ENCODE measurements at places on chromosomes 2 and 18. TPM values are rescaled to one million over a fixed set of nuclear protein-coding genes. Genes with fewer than 3 reads are reported as not detected.
A peak's percentile ranks its signal among the peaks of the same experiment; 100 is the strongest.

- H3K27ac ChIP-seq: no peak overlapping the region
- no peak for DNase-seq
- no peaks in the 10 kb centered on the region for H3K4me1 ChIP-seq
- H3K36me3 ChIP-seq: peaks cover 8% of the 10 kb centered on the region
Observed at GRCh38 chr2:58137856-58138255, 91.2 kb downstream of the VRK2 start.

DNA sequence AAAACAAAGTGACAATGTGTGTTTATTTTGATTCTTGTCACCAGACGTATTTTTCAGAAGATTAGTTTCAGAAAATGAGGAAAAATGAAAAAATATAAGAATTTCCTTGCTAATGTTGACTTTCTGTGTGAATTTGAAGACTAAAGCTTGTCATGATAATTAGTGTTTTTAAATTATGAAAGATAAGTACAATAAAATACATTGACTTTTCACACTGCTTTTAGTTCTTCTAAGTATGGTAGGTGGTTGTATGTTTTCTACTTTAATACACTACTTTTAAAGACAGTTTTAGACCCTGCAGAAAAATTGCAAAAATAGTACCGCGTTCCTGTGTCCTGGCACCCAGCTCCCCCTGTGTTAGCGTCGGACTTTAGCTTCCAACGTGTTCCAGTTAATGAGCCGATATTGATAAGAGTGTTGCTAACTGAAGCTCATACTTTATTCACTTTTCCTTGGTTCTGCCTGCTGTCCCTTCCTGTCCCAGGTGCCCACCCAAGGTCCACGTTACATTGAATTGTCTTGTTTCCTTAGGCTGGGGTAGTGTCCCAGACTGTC is 695 bp downstream of the RBFA start:
- peaks cover 28% of the 10 kb centered on the region for H3K27me3 ChIP-seq
- peaks cover 8% of the 10 kb centered on the region for H3K36me3 ChIP-seq
- H3K4me1 ChIP-seq: peaks cover 25% of the 10 kb centered on the region
- DNase-seq: no peak
- H3K27ac ChIP-seq: peak overlapping the region; percentile 97

GRCh38 chr2:10584242-10584753 is 105.5 kb downstream of the NOL10 start:
- H3K27me3 ChIP-seq: no peaks in the 10 kb centered on the region
- no peak overlapping the region for H3K27ac ChIP-seq
- H3K36me3 ChIP-seq: peaks cover 23% of the 10 kb centered on the region
- no peak overlapping the region for H3K4me3 ChIP-seq
- DNase-seq: no peak
- H3K4me1 ChIP-seq: no peaks in the 10 kb centered on the region

DNA sequence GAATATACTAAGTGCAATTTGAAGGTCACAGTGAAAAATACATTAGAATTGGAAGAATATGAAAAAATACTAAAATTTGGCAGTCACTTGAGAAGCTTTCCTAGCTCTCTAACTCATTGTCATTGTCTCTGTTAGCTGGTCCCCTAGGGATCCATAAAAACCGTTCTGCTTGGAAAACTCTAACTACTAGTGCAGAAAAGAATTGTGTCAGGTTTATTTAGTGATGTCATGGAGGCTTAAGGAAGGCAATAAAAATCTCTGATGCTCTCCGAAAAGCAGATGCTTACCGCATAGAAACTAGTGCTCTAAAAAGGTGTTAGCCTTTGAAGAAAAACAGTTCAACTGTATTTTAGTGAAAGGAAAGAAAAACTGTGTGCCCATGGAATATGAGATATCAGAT is 150.1 kb upstream of the DLGAP1 start:
- H3K4me1 ChIP-seq: no peaks in the 10 kb centered on the region
- no peak overlapping the region for H3K4me3 ChIP-seq
- no peak overlapping the region for H3K27ac ChIP-seq
- no peak for DNase-seq
- peaks cover 4% of the 10 kb centered on the region for H3K36me3 ChIP-seq
- H3K27me3 ChIP-seq: no peaks in the 10 kb centered on the region

MYCN gene
- not detected for polyA plus RNA-seq

DNA sequence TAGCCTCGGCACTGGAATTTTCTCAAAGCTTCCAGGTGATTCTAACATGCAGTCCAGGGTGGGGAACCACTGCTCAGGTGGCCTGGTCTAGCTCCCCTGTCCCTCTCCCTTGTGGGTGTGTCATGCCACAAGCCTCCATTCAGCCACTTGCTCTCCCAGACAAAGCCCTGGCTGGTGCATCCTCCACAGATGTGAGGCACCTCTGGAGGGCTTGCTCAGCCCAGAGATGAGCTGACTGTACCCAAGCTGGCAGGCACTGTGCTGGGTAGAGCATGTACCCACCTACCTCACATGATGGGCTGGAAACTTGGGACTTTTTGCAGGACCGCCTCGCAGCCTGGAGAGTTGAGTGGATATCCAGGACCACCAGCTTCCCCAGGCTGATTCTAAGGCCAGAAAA is 88.1 kb downstream of the ZBTB7C start:
- no peaks in the 10 kb centered on the region for H3K4me1 ChIP-seq
- no peak overlapping the region for H3K4me3 ChIP-seq
- no peaks in the 10 kb centered on the region for H3K36me3 ChIP-seq
- H3K27ac ChIP-seq: no peak overlapping the region
- no peak for DNase-seq

DNA sequence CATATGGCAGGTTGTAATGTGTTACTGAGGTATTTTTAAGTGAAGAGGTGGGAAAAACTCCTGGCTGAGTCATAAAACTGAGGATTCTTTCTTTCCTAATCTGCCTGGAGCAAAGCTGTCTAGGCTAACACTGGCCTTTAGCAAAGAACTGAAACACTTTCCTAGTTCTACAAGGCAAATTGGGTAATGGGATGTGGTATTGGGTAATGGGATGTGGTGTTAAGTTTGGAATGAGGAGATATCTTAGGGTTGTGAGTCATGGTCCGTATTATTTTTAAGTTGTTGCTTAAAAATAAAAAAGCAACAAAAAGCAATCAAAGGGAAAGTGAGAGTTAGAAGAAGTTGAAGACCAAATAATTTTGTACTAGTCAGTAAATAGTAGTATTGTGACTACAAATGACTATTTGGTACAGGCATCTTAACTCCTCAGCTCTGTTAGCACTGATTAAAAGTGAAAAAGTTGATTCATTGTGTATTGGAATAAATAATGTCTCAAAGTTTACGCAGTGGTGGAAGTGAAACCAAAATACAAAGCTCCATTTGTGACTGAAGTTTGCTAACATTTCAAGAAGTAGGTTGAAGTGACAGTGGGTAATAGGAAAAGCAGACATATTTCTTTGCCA is 216.8 kb downstream of the CAMKMT start:
- no peak overlapping the region for H3K4me3 ChIP-seq
- peaks cover 11% of the 10 kb centered on the region for H3K4me1 ChIP-seq
- no peak for DNase-seq
- H3K27me3 ChIP-seq: no peaks in the 10 kb centered on the region
- no peak overlapping the region for H3K27ac ChIP-seq

- H3K27me3 ChIP-seq: peaks cover 68% of the 10 kb centered on the region
- peak; percentile 66 for DNase-seq
- H3K4me1 ChIP-seq: peaks cover 100% of the 10 kb centered on the region
- peaks cover 29% of the 10 kb centered on the region for H3K36me3 ChIP-seq
- peak overlapping the region; percentile 71 for H3K4me3 ChIP-seq
Observed at GRCh38 chr18:77065221-77065981, 67.2 kb downstream of the MBP start.

GRCh38 chr18:36628435-36629137 is 200.2 kb downstream of the TPGS2 start:
- no peak overlapping the region for H3K4me3 ChIP-seq
- no peak for DNase-seq
- no peak overlapping the region for H3K27ac ChIP-seq
- H3K4me1 ChIP-seq: no peaks in the 10 kb centered on the region
- no peaks in the 10 kb centered on the region for H3K36me3 ChIP-seq

DNA sequence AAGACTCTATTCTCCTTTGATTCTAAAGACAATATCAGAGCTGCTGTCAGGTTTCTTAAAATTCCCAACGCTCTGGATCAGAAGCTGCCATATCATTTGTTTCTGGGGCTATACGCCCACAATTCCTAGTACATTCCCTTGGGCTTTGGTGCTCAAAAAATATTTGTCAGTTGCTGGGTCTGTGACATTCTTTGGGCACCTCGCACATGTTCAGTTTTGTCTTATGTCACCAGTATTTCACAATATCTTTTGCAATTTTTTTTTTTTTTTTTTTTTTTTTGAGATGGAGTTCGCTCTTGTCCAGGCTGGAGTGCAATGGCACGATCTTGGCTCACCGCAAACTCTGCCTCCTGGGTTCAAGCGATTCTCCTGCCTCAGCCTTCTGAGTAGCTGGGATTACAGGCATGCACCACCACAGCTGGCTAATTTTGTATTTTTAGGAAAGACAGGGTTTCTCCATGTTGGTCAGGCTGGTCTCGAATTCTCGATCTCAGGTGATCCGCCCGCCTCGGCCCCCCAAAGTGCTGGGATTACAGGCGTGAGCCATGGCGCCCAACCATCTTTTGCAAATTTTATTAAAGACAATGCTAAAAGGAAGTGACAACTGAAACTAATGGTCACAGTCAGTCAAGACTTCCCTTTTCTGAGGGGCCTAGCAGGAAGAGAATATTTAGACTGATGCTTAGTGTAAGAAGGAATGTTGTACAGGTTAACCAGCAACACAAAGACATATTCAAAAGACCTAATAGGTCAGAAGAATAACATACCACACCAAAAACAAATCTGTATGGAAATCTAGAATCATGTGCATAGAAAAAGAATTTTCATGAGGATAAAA is 6.8 kb downstream of the ZNF397 start:
- no peak overlapping the region for H3K4me3 ChIP-seq
- H3K27me3 ChIP-seq: no peaks in the 10 kb centered on the region
- no peak for DNase-seq
- no peaks in the 10 kb centered on the region for H3K4me1 ChIP-seq
- H3K27ac ChIP-seq: no peak overlapping the region
- peaks cover 80% of the 10 kb centered on the region for H3K36me3 ChIP-seq

- no peak overlapping the region for H3K4me3 ChIP-seq
- no peak overlapping the region for H3K27ac ChIP-seq
- no peak for DNase-seq
- peaks cover 14% of the 10 kb centered on the region for H3K4me1 ChIP-seq
Observed at GRCh38 chr2:20620271-20620681, 30.6 kb downstream of the HS1BP3 start.

DNA sequence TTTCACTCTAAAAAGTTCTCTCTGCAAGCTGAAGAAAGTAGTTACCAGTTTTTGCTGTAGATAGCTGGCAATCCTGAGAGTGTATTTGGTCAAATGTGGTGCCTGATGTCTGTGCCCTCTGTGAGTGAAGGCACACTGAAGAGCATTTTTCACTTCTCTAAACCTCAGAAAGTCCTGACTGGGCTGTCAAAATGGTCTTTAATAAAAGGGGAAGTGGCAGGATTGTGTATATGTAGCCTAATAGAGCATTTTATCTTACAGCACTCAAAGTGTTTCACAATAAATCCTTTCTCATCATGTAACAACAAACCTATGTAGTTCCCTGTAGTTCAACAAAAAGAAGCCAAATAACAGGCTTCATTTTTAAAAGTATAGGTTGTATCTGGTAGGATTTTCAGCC is 1552.3 kb upstream of the SLC39A10 start:
- DNase-seq: no peak
- H3K27ac ChIP-seq: no peak overlapping the region
- H3K4me1 ChIP-seq: no peaks in the 10 kb centered on the region
- H3K36me3 ChIP-seq: no peaks in the 10 kb centered on the region

GRCh38 chr2:71880846-71881610 is 266.6 kb downstream of the CYP26B1 start:
- no peak for DNase-seq
- H3K27ac ChIP-seq: no peak overlapping the region
- H3K4me3 ChIP-seq: no peak overlapping the region
- H3K36me3 ChIP-seq: no peaks in the 10 kb centered on the region
- no peaks in the 10 kb centered on the region for H3K4me1 ChIP-seq
- H3K27me3 ChIP-seq: peaks cover 8% of the 10 kb centered on the region

MEP1B gene
- not detected for polyA plus RNA-seq

- no peak within 1 kb of the TSS for H3K27ac ChIP-seq
- H3K4me3 ChIP-seq: no peak within 1 kb of the TSS
- H3K36me3 ChIP-seq: peaks cover 3% of the 10 kb centered on the region
- no peak for DNase-seq
Observed at GRCh38 chr2:80303909-80304837, at the start of gene LRRTM1. LRRTM1 (minus strand) TSS chr2:80304752; CDS start chr2:80303819, 933 bp downstream.

GRCh38 chr2:239227661-239228371 is 173.0 kb downstream of the HDAC4 start:
- H3K4me3 ChIP-seq: no peak overlapping the region
- peak overlapping the region; percentile 51 for H3K27ac ChIP-seq
- peaks cover 87% of the 10 kb centered on the region for H3K4me1 ChIP-seq
- H3K27me3 ChIP-seq: no peaks in the 10 kb centered on the region
- no peak for DNase-seq

GRCh38 chr2:149049142-149049541 is 10.6 kb downstream of the LYPD6B start:
- no peaks in the 10 kb centered on the region for H3K4me1 ChIP-seq
- no peak for DNase-seq
- H3K36me3 ChIP-seq: no peaks in the 10 kb centered on the region
- peaks cover 5% of the 10 kb centered on the region for H3K27me3 ChIP-seq
- H3K27ac ChIP-seq: no peak overlapping the region

DNA sequence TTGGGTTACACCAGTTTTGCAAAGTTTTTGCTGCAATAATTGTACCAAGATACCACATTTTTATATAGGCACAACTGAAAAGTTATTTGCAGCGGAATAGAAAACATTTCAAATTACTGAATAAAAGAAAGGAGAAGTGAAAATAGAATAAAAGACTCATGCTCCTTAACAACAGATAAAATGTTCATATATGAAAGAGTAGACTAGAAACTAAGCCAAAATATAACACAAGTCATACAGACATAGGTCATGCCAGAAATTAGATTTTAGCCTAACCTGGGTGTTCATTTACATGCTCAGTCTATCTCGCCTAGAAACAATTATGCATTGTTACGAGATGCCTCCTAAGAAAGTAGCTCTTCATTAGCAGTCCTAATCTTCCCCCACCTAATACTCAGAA is 16.4 kb upstream of the MAP3K20 start:
- no peak for DNase-seq
- H3K36me3 ChIP-seq: peaks cover 4% of the 10 kb centered on the region
- H3K4me3 ChIP-seq: no peak overlapping the region
- no peaks in the 10 kb centered on the region for H3K27me3 ChIP-seq
- H3K4me1 ChIP-seq: no peaks in the 10 kb centered on the region

DNA sequence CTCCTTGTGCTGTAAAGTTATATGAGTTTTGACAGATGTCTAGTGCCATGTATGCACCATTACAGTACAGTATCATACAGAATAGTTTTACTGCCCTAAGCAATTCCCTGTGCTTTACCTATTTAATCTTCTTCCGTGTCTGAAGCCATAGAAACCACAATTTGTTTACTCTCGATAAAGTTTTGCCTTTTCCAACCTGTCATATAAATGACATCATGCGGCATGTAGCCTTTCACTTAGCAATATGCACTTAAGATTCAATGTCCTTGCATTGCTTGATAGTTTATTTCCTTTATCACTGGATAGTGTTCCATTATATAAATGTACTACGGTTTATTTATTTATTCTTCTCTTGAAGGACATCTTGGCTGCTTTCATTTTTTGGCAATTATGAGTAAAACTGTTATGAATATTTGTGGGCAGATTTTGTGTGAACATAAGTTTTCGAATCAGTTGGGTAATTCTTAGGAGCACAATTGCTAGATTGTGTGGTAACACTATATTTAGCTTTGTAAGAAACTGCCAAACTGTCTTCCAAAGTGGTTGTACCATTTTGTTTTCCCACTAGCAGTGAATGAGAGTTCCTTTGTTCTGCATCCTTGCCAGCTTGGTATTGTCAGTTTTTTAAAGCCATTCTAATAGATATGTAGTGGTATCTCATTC is 136.8 kb upstream of the MAP3K20 start:
- no peak overlapping the region for H3K27ac ChIP-seq
- no peak overlapping the region for H3K4me3 ChIP-seq
- H3K27me3 ChIP-seq: peaks cover 4% of the 10 kb centered on the region
- no peak for DNase-seq
- H3K36me3 ChIP-seq: no peaks in the 10 kb centered on the region
